Stimulated activated CD4-positive, alpha-beta T cell treated with anti-CD3 and anti-CD28 coated beads, Interleukin-4, amount 100 ng/mL, for 4 hours (primary cell): ENCODE measurements at places on chromosomes 3 and 15.

DNA sequence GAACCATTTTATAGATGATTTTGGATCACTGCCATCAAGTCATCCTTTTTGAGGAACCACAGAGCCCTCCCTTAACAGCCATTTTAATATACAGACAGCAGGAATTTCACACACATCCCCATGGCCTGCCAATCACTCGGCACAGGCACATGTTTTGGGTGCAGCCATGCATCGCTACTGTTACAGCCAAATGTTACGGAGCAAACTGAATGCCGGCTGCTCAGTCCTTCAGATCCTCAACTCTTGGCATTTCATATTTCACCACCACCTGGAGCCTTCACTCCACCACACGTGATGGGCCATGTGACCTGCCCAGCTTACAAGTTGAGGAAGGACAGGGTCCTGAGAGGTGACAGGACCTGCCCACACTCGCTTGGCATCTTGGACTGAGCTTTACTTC, 90.8 kb downstream of the OXNAD1 start:
- DNase-seq: no peak

DNA sequence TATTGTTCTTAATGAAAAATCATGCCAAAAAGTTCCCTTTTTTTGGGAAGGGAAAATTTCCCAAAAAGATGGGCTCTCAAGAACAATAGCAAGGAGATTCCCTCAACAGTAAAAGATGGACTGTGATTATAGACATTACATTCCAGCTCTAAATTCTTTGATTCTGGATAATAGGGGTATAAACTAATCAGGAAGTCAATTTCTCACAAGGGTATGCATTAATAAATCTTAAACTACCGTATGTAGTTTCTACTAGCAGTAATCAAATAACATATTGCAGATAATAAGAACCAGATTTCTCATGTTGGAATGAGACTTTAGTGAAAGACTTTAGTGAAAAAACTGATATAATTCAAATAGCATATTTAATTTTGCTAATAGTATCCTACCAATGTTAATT, 144.8 kb upstream of the PTPRG start:
- DNase-seq: no peak

- no peak for DNase-seq
Measured at GRCh38 chr3:69524816-69525215, 138.9 kb upstream of the FRMD4B start.

GRCh38 chr3:16570113-16570512, 35.1 kb downstream of the DAZL start:
- DNase-seq: no peak
